ENCODE measurements at places on chromosomes 4 and X. TPM values are rescaled to one million over a fixed set of nuclear protein-coding genes. Genes with fewer than 3 reads are reported as not detected.

- DNase-seq, result no peak
These were observed 158.4 kb upstream of the SLC7A11 start for GRCh38 chr4:138400543-138400942.

GRCh38 chrX:101693476-101693875 is 33.8 kb upstream of the ARMCX2 start:
- no peak for DNase-seq

DNA sequence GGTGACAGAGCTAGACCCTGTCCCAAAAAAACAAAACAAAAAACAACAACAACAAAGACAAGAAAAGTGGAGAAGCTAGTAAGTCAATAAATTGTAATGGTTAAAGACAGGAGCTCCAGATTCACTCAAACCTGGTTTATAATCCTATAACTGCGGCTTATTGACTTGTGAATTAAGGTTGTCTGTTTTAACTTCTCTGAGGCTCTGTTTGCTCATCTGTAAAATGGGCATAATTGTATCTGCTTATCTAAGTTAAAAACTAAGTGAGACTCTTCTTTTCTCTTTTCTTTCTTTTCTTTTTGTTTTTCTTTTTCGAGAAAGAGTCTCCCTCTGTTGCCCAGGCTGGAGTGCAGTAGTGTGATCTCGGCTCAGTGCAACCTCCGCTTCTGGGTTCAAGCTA is 84.9 kb downstream of the SOWAHB start:
- DNase-seq, result no peak

DNA sequence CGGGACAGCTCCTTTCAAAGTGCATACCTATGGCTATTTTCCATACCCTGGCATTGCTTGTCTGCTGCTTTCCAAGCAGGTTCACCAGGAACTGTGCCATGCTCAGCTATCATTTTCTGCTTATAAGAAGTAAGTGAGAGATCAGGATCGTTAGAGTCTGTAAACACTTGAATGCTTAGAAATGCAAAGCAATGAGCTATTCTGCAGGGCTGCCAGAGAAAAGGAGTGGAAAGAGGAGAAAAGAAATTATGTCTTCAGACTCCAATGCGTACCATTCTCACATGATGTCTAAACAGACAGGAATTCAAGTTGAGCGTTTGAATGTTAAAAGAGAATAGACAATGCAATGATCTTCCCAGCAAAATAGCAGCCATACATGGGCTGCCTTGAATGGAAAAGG is 245.5 kb upstream of the SLC7A11 start:
- DNase-seq, result no peak

DNA sequence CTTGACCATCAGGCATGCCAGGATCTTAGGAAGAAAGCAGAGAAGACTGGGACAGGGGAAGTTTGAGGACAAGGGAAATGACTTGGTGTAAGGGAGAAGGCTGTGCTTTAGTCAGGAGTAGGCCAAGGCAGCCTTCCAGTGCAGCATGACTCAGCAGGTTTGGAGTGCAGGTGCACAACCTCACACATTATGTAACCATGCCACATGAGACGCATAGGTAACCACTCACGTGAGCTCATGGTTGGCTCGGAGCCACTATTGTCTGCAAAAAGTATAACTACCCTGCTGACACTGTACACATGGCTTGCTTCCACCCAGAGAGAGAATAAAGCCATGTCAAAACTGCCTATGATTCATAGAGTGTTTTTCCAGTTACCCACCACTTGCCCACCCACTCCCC is 715.9 kb downstream of the SMARCA1 start:
- DNase-seq, result no peak

DNA sequence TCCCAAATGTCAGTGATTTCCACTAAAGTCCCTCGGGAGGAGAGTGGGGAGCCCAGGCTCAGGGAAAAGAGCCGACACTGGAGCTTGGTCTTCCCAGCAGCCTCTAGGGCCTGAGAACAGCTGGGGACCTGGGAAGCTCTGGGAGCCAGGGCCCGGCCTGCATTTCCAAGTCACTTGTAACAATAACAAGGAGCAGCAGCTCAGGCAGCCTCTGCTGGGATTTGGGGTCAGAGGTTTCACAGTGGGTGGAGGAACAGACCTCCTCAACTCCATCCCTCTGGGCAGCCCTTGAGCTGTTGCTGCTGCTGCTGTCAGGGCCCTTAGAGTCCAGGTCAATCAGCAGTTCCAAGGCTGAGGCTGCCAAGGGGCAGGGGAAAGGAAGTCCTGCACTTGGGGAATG is 11.1 kb downstream of the STARD8 start:
- no peak for DNase-seq

ITGB1BP2 gene
- total RNA-seq, result 3.0 TPM

VCX gene
- total RNA-seq, result not detected

MXRA5 gene
- total RNA-seq, result 6.7 TPM

COX7B gene
- 120 TPM for total RNA-seq
